ENCODE measurements at places on chromosomes 12 and 14.

DNA sequence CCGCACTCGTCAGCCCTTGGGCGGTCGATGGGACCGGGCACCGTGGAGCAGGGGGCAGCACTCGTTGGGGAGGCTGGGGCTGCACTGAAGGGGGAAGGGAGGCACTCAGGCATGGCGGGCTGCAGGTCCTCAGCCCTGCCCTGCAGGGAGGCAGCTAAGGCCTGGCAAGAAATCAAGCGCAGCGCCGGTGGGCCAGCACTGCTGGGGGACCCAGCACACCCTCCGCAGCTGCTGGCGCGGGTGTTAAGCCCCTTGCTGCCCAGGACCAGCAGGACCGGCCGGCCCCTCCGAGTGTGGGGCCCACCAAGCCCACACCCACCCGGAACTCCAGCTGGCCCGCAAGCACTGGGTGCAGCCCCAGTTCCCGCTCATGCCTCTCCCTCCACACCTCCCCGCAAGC lies 35.7 kb upstream of the YAF2 start:
- no peak for DNase-seq

DNA sequence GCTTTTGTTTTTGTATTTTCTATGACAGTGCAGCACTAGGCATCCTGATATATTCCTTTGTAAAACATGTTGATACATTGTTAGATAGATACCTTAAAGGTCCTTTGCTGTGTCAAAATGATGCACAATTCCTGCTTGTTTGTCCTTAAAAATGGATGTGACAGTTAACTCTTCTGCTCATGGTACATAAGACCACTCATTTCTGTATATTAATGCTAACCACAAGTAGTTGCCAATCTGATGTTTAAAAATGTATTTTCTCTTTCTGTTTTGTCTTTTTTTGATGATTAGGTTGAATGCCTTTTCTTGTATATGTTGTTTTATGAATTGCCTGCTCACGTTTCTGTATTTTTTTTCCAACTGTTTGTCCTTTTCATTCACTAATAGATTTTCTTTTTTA lies 35.1 kb downstream of the ATF7IP start:
- no peak for DNase-seq

GRCh38 chr14:89409961-89410360 lies 7.1 kb downstream of the FOXN3 start:
- DNase-seq: no peak

DNA sequence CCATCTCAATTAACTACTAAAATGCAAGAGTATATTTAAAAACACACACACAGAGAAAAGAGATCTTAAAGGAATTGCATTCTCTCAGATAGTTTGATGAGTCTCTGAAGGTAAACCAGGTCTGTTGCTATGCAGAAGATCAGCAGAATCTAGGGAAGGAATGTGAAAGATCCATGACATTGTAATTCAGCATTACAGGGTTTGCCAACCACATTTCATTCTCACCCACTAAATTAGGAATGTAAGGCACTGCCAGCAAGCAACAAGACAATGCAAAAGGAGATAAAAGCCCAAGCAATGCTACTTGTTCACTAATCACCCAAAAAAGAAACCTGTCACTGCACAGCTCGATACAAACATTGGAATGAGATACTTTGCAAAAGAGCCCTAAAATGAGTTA lies 106.3 kb downstream of the LRIG3 start:
- DNase-seq: no peak

DNA sequence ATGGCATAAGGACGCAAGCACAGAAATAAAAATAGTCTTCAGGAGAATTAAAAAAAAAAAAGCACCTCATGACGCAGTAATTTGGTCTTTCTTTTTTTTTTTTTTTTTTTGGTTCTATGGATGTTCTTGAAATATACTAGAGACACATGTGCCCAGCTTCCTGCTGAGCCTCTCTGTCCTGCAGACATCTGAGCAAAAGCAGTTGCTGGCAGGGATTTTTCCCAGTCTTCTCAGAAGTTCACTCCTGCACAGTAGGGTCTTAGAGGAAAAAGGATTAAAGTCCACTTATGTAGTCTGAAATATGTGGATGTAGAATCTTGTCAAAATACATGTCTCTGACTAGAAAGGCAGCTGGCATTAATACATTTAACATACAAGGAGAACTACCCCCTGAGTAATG lies 1888.1 kb upstream of the SEL1L start:
- no peak for DNase-seq
